ENCODE measurements at places on chromosomes 16 and 17. TPM values are rescaled to one million over a fixed set of nuclear protein-coding genes. Genes with fewer than 3 reads are reported as not detected.

Gene TBC1D3
- total RNA-seq = not detected

GRCh38 chr17:41133880-41134735 lies 6.2 kb downstream of the KRTAP4-6 start:
- peak overlapping the region; percentile 53 for H3K27ac ChIP-seq
- DNase-seq = peak; percentile 60
- peaks cover 3% of the 10 kb centered on the region for H3K27me3 ChIP-seq
- H3K36me3 ChIP-seq = no peaks in the 10 kb centered on the region
- no peaks in the 10 kb centered on the region for H3K4me1 ChIP-seq

DNA sequence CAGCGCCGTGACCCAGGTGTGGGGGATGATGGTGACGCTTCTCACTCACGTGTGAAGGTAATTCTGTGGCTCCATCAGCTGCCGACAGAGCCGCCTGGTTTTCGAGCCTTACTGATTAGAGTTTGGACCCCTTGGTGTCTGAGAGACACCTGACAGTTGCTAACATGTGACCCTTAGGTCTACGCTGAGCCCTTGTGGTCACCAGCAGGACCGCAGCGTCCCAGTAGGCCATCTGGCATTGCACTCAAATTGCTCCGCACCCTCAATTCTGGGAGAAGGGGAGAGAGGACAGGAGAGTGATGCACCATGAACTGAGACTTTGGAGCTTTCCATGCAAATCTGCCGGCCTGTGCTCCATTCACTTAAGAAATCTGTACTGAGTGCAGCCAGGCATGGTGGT lies 2.5 kb downstream of the FLYWCH1 start:
- peaks cover 7% of the 10 kb centered on the region for H3K4me1 ChIP-seq
- DNase-seq = no peak
- H3K4me3 ChIP-seq = no peak overlapping the region
- no peaks in the 10 kb centered on the region for H3K36me3 ChIP-seq
- no peaks in the 10 kb centered on the region for H3K27me3 ChIP-seq

DNA sequence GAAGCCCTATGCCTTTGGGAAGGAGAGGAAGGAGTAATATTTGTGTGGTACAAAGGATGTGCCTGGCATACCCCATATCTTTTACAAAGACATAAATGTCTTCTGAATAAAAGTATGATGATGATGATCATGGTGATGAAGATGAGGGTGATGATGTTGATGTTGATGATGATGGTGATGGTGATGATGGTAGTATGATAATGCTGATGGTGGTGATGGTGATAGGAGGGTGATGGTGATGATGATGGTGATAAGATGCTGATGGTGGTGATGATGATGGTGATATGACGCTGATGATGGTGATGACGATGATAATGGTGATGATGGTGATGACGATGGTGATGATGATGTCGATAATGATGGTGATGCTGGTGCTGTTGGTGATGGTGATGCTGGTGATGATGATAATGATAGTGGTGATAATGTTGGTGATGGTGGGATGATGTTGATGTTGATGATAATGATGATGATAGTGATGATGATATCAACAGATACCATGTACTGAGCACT lies 684.2 kb downstream of the WWOX start:
- H3K4me1 ChIP-seq = no peaks in the 10 kb centered on the region
- DNase-seq = no peak
- no peaks in the 10 kb centered on the region for H3K36me3 ChIP-seq
- no peaks in the 10 kb centered on the region for H3K27me3 ChIP-seq

GRCh38 chr16:81437865-81438264 lies 6.7 kb upstream of the CMIP start:
- no peak overlapping the region for H3K27ac ChIP-seq
- no peaks in the 10 kb centered on the region for H3K36me3 ChIP-seq
- no peak overlapping the region for H3K4me3 ChIP-seq
- DNase-seq = no peak
- H3K4me1 ChIP-seq = peaks cover 2% of the 10 kb centered on the region

DNA sequence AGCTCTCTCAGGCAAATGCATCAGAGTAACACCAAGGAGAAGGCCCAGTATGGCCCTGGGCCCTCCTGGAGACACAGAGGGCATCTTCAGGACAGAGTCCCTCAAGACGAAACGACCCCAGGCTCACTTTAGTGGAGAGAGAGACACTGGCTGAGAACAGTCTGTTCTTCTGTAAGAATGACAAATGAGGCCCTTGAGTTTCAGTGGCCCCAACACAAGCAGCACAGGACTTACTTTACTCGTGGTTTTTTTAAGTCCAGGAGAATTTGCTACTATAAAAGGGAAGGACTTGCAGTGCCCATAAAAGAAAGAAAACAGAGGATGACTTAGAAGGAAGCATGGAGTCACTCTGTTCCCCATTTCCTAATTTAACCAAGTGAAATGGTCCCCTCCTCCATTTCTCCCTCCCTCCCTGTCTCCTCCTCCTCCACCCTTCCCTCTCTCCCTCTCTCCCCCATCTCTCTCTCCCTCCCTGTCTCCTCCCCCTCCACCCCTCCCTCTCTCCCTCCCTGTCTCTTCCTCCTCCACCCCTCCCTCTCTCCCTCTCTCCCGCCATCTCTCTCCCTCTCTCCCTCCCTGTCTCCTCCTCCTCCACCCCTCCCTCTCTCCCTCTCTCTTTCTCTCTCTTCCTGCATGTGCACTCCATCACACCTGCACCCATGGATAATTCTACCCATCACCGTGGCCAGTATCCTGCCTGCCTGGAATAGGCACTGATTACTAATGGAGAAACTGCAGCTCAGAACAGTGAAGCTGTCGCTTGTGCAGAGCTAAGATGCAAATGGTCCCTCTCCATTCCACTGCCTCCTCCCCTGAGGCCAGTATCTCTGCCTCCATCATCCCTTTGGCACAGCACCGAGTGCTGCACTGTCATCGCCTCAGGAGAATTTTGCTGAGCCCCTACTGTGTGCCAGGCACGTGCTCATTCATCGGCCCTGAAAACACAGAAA lies 47.3 kb upstream of the RBFOX3 start:
- H3K36me3 ChIP-seq = no peaks in the 10 kb centered on the region
- H3K4me1 ChIP-seq = no peaks in the 10 kb centered on the region
- peaks cover 4% of the 10 kb centered on the region for H3K27me3 ChIP-seq
- DNase-seq = no peak

GRCh38 chr16:49972961-49973360 lies 52.1 kb upstream of the CNEP1R1 start:
- no peak for DNase-seq
- H3K36me3 ChIP-seq = no peaks in the 10 kb centered on the region
- H3K27ac ChIP-seq = no peak overlapping the region
- H3K27me3 ChIP-seq = no peaks in the 10 kb centered on the region
- H3K4me1 ChIP-seq = no peaks in the 10 kb centered on the region
- H3K4me3 ChIP-seq = no peak overlapping the region
